Cortex of kidney (tissue), 1 donor: ENCODE measurements at places on chromosomes 11 and 22.

GRCh38 chr22:48605856-48606481, 1221.7 kb downstream of the BRD1 start:
- DNase-seq, result no peak

GRCh38 chr11:8092587-8093424, 11.8 kb downstream of the TUB start:
- no peak for DNase-seq

DNA sequence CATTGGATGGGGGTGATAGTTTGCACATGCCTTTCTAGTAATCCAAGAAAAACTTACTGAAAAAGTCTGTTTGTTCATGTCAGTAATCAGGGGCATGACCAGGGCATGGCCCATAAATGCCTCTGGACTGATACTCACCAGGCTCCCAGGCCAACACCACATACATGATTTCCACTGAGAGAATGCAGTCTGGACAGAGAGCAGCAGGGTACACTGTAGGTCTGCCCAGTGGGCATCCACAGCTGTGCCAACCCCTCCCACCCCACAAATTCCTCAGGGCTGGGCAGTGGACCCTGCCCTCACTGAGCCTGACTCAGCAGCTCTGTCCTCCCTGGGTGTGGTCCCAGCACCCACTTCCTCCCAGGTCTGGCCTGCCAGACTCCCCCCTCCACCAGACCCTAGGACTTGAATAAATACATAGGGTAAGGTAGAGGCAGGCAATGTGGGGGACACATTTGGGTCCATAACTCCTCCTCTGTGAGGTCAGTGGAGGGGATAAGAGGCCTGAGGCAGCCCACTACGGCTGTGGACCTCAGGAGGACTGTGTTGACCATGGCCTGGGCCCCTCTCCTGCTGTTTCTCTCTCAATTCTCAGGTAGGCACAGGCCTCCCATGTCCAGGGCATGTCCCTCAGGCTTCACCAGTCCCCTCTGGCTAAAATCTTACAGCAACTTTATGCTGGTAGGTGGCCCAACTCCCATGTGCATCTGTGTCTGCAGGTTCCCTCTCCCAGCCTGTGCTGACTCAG, 92.2 kb upstream of the TOP3B start:
- DNase-seq, result no peak

DNA sequence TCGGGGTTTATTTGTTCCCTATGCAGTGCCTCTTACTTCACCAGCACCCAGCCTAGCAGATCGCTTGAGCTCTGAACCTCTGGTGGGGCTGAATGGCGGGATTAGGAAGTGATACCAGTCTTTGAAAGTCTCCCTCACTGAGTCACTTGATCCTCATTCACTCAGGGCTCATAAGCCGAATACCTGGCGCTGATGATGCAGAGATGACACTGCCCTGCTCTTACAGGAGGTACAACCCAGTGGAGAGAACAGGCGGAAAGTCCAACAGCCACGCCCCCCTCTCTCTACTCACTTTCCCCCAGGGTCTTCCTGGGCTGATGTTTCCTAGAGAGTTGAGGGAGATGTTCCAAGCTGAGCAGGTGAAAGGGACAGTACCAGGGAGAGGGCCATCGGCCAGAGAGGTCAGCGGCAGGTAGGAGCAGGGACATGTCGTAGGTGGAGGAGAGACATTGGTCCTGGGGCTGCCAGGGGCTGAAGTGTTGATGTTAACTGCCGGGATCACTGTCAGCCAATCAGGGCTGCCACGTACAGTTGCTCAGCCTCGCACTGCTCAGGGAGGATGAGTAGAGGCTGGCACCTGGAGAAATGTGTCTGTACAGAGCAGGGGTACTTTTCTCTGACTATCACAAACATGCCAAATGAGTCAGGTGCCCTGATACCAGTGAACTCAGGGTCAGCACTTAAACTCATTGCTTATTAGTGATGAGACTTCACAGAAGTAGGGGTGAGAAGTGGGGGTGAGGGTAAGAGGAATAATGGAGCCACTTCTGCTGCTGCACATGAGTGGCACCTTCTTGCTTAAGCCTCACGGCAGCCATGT, 9.9 kb upstream of the APOBEC3A start:
- DNase-seq, result no peak

DNA sequence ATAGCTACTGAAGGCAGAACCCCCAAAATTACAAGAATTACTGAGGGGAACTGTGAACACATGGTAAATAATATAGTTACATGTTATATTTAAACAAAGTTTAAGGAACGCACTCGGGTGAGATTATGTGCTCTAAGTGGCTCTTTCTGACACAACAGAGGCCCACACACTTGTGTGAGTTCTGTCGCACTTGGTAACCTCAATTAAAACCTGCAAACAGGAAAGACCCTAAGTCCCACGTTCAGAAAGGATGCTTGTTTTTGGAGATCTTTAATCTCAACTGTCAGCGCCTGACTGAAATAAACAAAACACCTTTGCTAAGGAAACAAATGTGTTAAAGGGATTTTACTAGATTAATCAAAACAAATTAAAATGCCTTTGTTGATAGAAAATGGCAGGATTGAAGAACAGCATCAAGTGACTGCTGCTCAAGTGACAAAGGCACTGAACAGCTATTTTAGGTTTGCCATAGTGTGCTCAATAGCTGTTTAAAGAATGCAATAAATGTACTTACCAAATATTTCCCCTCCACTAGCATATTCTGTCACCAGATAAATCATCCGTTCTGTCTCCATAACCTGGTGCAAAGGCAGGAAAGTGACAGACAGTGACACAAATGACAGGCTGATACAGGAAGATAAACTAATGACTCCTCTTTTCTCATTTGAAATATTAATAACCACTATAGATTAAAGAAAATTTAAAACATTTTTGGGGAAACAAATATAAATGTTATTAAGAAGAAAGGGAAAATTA, 116.3 kb upstream of the APOA1 start:
- no peak for DNase-seq

DNA sequence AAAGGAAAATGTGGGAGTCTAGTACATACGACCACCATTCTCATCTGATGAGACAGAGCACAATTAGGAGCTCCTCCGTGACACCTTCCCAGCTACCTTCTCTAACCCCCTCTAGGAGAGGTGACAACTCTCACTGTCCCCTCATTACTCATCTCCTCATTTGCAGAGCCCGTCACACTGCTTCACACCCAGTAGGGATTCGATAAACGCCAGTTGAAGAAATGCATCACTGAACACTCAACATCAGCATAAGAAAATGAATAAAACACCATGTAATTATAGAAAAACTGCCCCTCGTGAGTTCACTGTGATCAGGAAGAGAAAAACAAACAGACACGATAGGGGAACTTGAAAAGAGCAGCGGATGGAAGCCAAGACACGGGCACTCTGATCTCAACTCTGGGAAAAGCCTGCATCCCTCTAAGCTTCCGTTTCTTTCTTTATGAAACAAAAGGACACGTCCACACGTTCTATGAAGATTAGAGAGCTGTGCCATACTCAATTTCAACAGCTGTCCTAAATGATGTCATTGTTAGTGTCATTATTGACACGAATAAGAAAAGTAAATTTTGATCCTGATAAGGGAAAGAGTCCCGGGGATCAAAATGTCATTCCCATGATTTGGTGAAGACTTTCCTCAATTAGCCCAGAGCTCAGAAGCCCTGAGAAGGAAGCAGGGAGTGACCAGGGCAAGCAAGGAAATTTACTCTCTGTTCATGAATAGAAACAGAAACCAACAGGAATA, 356.9 kb downstream of the LARGE1 start:
- no peak for DNase-seq

GRCh38 chr11:9219115-9219514, 46.0 kb downstream of the DENND5A start:
- DNase-seq, result no peak

- no peak for DNase-seq
Measured at GRCh38 chr11:35073691-35074419, 65.1 kb upstream of the CD44 start.

- DNase-seq, result no peak
Measured at GRCh38 chr11:62491571-62492329, 54.9 kb downstream of the AHNAK start.

DNA sequence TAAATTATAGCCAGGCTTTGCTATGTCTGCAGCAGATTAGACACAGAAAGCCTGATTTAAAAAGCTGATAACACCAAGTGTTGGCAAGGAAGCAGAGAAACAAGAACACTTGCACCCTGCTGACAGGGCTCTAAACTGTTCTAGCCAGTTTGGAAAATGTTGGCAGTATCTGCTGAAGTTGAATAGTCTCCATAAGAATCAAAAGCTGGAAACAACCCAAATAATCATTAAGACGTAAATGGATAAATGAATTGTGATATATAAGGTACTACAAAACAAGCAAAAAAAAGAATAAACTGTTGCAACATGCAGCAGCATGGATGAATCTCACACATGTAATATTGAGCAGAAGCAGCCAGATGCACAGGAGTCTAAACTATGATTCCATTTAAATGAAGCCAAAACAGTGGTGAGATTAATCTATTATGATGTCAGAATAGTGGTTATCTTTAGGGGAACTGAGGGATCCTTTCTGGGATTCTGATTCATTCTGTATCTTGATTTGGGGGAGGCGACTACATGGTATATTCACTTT, 40.4 kb upstream of the ADORA2A start:
- no peak for DNase-seq

DNA sequence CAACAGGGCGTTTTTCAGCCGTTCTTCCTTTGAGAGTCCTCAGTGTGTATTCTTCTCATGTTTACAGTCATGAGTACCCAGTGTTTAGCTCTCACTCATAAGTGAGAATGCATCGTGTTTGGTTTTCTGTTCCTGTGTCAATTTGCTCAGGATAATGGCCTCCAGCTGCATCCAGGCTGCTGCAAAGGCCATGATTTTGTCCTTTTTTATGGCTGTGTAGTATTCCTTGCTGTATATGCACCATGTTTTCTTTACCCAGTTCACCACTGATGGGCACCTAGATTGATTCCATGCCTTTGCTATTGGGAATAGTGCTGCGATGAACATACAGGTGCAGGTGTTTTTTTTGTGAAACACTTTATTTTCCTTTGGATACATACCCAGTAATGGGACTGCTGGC, 23.5 kb downstream of the B3GAT1 start:
- DNase-seq, result no peak

GRCh38 chr22:40416267-40416570, 45.8 kb downstream of the SGSM3 start:
- no peak for DNase-seq

- no peak for DNase-seq
Measured at GRCh38 chr22:30244066-30244465, 2.5 kb downstream of the LIF start.

DNA sequence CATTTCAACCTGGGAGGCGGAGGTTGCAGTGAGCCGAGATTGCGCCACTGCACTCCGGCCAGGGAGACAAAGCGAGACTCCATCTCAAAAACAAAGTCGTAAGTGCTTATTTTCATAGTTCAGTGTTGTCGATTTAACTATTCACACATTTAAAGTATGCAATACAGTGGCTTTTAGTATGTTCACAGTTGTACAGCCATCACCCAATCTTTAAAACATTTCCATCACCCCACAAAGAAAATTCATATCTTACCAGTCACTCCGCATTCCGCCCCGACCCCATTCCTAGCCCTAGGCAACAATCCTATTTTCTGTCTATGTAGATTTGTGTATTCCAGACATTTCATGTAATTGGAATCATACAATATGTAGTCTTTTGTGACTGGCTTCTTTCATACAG, 11.9 kb downstream of the IPO7 start:
- DNase-seq, result no peak

GRCh38 chr11:115930886-115931547, 426.8 kb upstream of the CADM1 start:
- no peak for DNase-seq

DNA sequence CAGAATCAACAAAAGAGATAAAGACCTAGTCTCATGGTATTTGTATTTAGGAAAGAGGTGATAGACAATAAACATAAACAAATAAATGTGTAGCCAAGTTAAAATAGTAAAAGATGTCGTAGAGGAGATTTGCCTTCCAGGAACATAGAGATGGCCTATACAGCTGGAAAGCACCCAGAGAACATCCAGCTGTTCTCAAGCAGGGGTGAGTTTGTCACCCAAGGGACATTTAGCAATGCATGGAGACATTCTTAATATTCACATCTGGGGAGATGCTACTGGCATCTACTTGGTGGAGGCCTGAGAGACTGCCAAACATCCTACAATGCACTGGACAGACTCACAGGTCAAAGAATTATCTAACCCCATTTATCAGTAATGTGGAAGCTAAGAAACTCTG, 88.3 kb downstream of the C11orf87 start:
- no peak for DNase-seq

GRCh38 chr22:47169801-47170140, 407.3 kb downstream of the TBC1D22A start:
- no peak for DNase-seq

DNA sequence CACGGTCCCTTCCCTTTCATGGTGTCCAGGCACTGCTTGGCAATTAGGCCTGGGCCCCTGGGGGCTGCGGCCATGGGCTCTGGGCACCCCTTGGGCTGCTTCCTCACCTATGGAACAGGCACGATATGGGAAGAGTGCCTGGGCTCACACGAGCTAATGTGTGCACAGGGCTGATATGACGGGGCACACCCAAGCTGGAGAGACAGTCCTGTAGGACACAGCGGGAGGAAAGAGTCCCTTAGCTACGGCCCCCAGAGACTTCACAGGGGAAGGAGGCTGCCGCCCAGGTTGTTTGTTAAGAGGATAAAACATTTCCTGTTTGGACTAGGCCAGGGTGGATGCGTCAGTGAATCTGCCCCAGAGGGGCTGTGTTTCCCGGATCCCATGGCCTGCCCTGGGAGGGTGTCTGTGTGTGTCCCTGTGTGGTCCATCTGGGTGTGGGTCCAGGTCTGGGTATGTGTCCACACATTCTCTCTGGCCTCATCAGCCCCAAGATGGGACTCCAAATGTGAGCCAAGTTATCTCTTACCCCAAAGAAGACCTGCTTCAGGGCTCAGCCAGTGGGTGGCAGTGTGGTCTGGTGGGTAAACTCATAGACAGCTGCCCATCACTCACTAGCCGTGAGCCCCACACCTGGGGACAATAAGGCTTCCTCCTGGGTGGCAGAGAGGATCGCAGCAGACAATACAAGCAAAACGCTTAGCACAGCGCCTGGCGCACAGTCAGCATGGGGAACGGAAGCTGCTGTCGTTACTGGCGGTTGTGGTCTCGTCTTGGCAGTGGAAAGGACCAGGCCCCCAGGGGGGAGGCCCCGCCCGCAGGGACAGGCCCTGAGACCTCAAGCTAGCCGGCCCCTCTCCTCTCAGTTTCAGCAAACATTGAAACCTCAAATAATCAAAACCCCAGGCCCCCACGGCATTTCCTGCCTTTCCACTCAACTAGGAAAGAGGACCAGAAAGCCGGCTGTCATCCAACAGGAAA, 3.2 kb upstream of the EMID1 start:
- no peak for DNase-seq

DNA sequence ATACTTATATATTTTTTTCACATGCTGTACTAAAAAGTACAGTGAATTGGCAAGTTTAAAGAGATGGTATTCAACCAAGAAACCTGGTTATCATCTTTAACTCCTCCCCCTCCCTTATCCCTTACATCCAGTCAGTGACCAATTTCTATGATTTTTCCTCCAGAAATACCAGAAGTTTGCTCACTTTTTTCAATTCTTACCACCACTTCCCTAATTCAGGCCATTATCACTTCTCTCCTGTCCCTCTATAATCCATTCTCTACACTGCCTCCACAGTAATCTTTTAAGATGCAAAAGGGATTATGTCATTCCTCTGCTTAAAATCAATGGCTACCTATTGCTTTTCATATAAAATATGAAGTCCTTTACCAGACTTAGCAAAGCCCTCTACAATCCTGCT, 62.8 kb downstream of the CEP57 start:
- DNase-seq, result no peak
